Glomerular endothelial cell (primary cell): ENCODE measurements at places on chromosomes 16 and 17. TPM values are rescaled to one million over a fixed set of nuclear protein-coding genes. Genes with fewer than 3 reads are reported as not detected.

DNA sequence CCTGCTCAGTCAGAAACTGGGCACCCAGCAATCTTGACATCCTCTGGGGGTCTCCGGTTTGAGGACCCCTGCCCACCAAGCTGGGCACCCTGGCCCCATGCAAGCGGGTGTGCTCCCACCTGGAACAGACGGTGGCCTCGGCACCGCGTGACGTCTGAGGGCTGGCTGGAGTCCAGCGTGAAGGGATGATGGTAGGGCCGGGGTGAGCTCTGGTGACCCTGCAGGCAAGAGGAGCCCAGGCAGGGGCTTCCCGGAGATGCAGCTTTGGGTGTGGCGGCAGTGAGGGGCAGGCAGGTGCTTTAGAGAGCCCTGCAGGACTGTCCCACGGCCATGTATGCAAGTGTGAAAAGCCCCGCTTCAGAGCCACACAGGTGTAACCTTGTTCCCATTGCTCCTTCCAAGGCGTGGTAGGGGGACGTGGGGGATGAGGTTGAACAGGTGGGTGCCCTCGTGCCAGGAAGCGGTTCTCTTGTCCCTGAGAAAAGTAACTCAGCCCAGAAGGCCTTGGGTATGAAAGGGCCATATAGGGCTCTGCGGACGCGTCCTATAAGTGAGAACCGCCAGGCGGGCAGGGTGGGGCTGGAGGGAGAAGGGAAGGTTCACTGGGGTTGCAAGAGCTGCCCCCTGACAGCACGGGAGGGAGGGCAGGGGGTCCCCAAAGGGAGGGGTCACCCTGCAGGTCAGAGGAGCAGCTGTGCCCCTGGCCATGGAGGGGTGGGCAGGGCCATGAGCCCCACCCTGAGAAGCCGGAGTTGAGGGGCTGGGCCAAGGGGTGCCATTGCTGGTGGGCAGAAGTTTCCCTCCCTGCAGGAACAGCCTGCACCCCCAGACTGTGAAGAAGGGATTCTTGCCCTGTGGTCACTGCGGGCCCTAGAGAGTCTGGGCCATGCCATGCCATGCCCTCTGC is 9.2 kb downstream of the RGS11 start:
- no peak for DNase-seq

DNA sequence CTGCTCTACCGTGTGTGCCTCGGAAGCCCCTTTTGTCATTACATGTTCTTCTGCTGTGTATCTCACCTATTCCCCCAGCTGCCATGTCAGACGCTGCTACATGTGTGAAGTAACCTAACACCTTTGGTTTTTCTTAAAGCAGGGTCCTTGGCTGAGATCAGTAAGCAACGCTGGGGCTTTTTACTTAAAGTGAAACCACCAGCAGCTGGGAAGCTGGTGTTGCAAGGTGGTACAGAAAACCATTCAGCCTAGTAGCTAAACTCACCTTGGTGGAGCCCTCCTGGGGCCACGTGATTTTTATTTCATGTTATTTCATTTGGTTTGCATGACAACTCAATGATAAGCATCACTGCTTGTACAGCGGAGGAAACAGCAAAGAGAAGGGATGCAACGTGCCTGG is 62.6 kb downstream of the PLCG2 start:
- no peak for DNase-seq

DNA sequence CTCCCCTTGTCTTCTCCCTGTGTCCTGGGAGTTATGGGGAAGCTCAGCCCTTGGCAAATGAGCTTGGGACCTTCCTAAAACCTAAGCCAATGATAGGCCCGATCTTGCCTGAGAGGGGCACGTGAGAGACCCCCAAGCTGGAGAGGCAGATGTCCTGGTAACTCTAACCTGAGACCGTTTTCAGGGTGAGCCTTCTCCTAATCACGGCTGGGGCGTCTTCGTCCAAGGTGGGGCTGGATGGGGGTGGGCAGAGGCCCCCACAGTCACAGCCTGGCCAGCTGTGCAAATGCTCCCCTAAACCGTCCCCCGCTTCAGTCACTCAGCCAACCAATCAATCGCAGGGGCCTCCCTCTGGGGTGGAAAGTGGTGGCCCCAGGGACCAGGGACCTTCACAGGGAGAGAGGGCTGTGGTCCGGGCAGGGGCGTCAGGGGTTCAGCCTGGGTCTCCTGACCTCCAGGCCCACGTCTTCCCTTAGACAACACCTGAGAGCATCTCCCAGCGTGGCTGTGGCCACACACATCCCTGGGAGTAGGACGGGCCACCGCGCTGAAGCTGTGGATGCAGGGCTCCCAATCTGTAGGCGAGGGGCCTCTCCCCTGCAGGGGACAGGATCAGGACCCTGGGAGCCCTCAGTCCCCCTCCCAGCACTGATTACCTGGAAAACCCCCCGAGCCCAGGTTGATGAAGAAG is 30.6 kb downstream of the ACTG1 start:
- no peak for DNase-seq

DNA sequence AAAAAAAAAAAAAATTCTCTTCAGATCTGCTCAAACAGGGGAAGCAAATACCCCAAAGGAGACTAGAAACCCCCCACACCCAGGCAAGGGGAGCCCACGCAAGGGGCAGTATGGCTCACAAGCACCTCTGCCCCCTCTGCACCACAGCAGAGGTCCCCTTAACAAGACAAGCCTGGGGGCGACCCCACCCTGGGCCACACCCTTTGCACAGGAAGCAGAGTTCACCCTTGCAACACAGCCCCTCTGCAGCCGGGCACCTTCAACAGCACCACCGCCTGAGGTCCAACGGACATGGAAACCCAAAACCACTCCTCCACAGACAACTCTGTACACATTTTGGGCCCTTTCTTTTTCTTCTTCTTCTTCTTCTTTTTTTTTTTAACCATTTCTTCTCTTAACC is 12.8 kb downstream of the AXIN1 start:
- DNase-seq: no peak

ADAMTS18 gene
- 14.5 and 47.5 TPM in 2 replicates for total RNA-seq

- DNase-seq: no peak
Measured at GRCh38 chr17:75407655-75408352, 2.3 kb upstream of the GRB2 start.

VAT1 gene
- 602 and 750 TPM in 2 replicates for total RNA-seq

ITGAD gene
- total RNA-seq: not detected in 2 replicates

TBC1D3L gene
- total RNA-seq: 3.7 and 9.0 TPM in 2 replicates

DNA sequence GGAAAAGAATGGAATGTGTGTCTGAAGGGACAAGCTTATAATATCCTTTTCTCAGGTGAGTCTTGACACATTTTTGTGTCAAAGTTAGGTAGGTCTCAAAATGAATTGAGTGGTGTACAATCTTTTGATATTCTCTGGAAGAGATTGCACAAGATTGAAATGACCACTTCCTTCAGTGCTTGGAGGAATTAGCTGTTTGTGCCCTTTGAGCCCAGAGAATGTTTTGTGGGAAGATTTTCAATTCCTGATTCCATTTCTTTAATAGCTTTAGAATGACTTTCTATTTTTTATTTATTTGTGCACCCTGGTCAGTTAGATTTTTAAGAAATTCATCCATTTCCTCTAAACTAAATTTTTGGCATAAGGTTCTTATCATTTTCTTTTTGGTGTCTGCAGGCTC is 1.6 kb upstream of the CCL13 start:
- DNase-seq: no peak

GRCh38 chr16:30108059-30108850 is 5.1 kb downstream of the GDPD3 start:
- DNase-seq: no peak

DNA sequence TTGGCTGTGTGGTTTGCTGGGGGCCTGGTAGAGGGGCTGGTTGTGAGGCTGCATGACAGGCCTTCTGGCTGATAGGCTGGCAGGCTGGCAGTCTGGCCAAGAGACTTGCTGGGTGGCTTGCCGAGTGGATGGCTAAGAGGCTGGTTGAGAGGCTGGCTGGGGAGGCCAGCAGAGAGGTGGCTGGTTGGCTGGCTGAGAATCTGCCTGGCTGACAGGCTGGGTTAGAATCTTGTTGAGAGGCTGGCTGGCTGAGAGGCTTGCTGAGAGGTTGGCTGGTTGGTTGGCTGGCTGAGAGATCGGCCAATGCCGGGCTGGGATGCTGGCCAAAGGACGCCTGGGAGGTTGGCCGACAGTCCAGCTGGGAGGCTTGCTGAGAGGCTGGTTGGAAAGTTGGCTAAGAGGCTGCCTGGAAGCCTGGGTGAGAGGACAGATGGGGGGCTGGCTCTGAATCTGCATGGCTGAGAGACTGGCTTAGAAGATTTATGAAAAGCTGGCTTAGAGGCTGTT is 35.9 kb upstream of the ACSM2B start:
- no peak for DNase-seq
